Non-pigmented ciliary epithelial cell (primary cell): ENCODE measurements at places on chromosomes 5 and 9.

GRCh38 chr5:155015239-155015638 is 1.7 kb downstream of the KIF4B start:
- no peak for DNase-seq

DNA sequence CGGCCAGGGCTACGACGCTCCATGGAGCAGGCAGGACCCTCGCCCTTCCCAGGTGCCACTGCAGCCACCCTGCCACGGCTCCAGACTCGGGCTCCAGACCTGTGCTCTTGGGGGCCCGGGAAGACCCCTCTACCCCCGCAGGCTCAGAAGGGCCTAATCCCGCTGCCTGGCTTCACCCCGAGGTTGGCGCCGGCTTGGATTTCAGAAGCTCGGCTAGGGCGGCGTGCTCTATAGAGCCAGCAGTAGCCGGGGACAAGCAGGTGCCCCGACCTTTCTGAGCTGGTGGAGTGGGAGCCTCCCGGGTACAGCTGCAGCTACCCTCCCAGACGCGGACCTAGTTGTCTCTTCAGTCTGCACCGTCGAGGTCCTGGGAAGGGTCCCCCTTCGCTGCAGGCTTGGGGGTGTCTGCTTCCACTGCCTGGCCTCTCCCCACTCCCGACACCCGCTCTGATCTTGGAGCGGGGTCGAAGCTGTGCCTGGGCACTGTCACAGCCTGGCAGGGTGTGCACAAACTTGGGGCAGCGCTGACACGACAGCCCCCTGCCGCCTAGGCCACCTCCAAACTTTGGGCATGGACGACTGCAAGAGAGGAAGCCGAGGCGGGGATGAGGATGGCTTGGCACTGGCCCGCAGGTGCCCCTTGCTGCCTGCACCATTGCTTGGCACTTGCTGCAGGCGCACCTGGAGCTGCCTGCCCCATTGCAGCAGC is 1366.1 kb upstream of the CDH9 start:
- DNase-seq: no peak

- DNase-seq: no peak
These were observed 281.7 kb downstream of the CCDC171 start for GRCh38 chr9:15834541-15834940.

DNA sequence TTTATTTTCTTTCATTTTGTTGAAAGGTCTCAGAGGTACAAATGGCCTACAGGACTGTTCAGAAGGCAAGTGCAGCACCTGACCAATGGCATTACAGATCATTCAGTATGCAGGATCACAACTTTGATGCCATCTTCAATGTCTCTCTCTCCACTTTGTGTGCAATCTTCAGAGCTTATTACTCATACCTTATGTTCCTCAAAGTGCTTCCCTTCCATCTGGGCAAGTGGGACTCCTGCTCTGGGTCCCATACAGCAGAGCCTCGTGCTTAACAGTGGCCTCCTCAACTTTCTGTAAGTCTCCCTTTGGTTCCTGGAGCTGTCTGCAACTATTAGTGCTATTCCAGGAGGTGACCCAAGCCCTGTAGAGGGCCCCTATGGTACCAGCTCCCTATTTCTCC is 358.4 kb upstream of the RPS23 start:
- DNase-seq: no peak

- no peak for DNase-seq
These were observed 872.6 kb downstream of the DTWD2 start for GRCh38 chr5:118115791-118116190.

DNA sequence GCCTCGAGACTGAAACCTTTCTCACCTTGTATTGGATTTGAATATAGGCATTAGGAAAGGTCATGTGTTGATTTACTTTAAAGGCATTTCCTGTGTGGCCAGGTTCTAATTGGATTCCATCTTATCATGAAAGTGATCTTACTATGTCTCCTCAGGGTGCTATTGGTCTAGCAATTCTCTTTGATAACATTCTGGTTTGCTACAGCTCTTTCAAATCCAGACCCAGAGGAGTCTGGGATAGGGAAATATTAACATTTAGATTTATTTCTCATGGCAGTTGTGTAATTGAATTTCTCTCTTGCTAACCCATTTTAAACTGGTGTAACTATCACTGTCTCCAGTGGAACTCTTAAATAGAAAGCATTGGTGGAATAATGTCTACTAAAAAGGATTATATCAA is 69.9 kb upstream of the NMUR2 start:
- DNase-seq: no peak

GRCh38 chr5:134453016-134453415 is 41.3 kb upstream of the CDKN2AIPNL start:
- no peak for DNase-seq
